ENCODE measurements at places on chromosomes 7 and 10.
A peak's percentile ranks its signal among the peaks of the same experiment; 100 is the strongest.

DNA sequence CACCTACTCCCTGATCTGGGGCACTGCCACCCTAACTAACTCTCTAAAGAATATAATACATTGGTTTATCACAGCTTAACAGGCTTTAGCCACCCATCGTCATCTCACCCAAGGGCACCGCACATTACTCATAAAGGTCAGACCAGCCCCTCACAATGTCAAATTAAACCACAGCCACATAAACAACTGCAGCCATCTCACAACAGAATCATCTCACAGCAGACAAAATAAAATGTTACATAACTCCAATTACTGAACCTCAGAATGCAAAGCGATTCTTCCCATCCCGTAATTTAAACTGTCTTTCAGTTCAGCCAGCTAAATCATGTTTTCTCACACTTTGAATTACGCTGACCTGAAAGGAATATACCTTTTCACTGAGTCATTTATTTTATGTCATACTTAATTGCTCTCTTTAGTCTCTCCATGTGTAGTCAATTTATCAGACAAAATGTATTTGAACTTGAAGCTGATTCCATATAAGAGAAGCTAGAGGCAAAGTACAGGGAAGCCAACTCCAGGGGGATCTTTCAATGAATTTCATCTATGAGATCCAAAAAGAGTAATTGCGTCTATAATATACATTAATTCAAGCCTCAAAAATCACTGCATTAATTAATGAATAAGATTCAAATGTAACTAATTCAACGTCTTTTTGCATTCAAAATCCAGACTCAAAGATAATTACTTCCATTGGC is 96.9 kb upstream of the NEBL start:
- DNase-seq: no peak

DNA sequence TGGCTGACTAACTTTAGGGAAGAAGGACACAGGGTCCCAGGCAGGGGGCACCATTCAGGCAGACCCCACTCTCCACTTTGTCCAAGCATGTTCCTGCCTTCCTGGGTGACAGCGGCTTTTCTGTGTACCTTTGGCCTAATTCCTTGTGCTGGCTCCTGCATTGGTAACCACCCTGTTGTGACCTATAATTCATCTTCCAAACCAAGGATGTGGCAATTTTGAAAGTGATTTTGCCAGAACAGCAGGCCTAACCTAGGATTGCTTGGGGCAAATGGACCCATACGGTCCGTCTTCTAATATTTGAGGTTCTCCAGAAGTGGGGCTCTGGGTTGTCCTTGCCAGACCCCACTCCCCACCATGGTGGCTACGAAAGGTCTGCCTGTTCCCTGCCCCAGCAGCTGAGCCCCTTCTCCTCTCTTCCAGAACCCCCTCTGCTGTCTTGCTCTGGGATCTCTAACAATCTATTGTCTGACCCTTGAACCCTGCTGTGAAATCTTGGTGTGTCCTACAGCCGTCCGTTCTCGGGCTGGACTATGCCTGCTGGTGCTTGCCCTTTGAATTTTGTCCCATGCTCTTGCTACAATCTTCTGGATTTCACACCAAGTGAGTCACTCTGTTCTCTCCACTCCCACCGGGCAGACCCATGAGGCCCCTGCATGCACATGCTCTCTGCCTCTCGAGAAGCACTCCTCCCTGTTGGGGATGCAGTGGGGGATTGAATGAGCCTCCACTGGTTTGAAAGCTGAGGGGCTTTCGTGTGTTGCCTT is 316.0 kb downstream of the CXCL12 start:
- no peak for DNase-seq

DNA sequence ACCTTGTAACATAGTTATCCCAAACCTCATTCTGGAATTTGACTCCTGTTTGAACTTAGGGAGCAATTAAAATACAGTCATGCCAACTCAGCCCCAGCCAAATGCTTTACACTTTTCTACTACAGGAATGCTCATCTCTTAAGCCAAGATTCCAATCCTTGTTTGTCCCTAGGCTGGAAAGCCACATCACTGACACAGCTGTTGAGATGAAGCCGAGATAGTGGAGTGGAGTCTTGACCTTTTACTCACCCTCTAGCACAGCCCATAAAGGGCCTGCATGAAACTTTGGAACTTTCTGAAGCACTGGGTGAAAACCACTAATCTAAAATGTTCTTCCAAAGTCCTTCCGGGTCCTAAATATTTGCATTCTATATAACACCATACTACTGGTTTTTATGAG is 247.3 kb downstream of the ETV1 start:
- no peak for DNase-seq

- no peak for DNase-seq
Measured at GRCh38 chr10:48317321-48317990, 11.0 kb downstream of the MAPK8 start.

- peak; percentile 56 for DNase-seq
Measured at GRCh38 chr10:31749301-31749700, 179.3 kb downstream of the ARHGAP12 start.

DNA sequence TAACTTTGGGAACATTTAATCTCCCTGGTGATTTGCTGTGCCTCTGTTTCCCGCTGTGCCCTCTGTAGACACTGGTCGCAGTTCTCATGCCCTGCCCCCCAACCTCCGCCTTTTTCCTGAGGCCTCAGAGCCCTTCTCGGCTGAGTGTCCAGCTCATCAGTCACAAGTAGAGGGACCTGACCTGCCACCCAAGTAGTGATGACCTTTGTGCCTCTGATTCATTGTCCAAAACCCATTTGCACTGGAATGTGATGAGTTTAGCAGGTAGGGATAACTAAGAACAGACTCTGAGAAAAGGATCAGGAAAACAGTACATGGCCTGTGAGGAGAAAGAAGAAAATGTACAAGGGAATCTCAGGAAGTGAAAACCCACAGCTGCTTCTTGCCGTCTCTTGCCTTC is 58.8 kb downstream of the LANCL2 start:
- no peak for DNase-seq

GRCh38 chr10:96619120-96619519 is 32.3 kb upstream of the TM9SF3 start:
- DNase-seq: no peak

DNA sequence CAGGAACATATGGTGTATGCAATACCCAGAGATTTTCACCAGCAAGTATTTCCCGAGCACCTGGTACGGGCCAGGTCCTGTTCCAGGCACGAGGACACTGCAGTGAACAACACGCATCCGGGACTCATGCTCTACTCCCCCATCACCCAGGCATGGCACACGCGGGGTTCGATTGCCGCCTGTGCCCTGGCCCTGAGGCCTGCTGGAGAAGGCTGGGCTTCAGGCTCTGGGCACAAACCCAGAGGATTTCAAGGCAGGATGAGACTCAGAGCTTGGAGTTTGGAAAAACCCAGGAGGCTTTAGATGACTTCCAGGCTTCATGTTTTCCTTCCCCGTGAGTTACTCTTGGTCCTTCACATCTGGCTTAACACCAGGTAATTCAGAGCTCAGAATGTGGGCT is 143.5 kb downstream of the NEURL1 start:
- no peak for DNase-seq

- peak; percentile 9 for DNase-seq
Measured at GRCh38 chr10:111247781-111248389, 171.1 kb downstream of the ADRA2A start.

DNA sequence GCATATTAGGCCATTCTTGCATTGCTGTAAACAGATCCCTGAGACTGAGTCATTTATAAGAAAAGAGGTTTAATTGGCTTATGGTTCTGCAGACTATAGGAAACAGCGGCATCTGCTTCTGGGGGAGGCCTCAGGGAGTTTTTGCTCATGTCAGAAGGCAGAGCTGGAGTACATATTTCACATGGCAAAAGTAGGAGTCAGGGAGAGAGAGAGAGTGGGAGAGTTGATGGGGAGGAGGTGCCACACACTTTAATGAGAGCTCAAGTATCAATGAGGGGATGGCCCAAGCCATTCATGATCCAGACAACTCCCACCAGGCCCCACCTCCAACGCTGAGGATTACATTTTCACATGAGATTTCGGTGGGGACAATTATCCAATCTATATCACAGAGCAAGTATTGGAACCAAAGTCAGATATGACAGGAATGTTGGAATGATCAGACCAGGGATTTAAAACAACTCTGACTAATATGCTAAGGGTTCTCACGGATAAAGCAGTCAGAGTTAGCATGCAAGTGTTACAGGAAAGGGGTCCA is 795.3 kb upstream of the CELF2 start:
- DNase-seq: no peak

- DNase-seq: no peak
Measured at GRCh38 chr10:72085864-72086465, 2.4 kb downstream of the SPOCK2 start.

- DNase-seq: no peak
Measured at GRCh38 chr10:35558276-35558675, 46.9 kb upstream of the GJD4 start.

GRCh38 chr10:50850578-50851230 is 34.7 kb downstream of the A1CF start:
- no peak for DNase-seq

- DNase-seq: no peak
Measured at GRCh38 chr10:124249812-124250432, 156.5 kb upstream of the CHST15 start.

GRCh38 chr7:155228459-155228845 is 69.2 kb upstream of the INSIG1 start:
- no peak for DNase-seq

DNA sequence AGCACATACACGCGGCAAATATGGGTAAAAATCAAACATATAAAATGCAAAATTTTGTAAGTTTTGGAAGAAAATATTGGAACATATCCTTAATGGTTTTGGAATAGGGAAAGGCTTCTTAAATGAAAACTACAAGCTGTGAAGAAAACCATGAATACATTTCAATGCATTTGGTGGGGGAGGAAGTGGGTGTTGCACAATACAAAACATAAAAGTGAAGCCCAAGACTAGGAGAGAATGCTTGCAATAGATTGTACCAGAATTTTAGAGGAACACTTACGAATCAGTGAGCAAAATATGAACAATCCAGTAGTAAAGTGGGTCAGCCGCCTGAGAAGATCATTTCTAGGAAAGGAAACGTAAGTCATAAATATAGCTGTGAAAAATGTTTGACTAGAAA is 322.6 kb upstream of the MKI67 start:
- no peak for DNase-seq

GRCh38 chr7:130324306-130324943 is 20.2 kb upstream of the CPA5 start:
- peak; percentile 41 for DNase-seq

- peak; percentile 37 for DNase-seq
Measured at GRCh38 chr10:101817337-101818118, 716 bp downstream of the OGA start.

DNA sequence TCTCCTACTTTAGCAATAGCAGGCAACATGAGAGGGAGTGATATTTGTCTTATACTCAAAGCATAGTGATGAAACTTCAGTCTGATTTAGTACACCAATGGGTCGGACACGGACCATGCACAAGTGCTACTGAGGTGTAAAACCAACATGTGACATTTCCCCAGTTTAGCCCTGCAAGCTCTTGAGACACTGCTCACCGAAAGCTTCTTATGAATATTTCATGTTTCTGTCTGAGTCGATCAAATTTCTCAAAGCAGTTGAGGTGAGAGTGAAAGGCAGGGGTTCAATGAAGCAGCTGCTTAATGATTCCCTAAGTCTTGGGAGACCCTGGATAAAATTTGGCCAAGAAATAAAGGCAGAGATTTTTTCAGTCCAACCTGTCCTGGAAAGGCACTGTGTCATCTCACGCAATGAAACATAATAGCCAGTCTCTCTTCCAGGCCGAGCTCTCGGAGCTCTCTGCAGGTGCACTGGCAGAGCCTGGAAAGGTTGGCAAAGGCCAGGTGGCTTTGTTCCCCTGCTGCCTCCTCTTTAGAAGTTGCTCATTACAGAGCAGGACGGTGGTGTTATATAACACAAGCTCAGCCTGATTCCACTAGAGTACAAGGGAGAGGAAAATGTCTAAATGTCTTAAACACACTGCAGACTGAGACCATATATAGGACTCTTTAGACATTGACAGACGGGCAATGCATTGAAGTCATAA is 33.9 kb upstream of the XPNPEP1 start:
- no peak for DNase-seq

- DNase-seq: no peak
Measured at GRCh38 chr7:97270280-97270679, 152.8 kb downstream of the SDHAF3 start.

DNA sequence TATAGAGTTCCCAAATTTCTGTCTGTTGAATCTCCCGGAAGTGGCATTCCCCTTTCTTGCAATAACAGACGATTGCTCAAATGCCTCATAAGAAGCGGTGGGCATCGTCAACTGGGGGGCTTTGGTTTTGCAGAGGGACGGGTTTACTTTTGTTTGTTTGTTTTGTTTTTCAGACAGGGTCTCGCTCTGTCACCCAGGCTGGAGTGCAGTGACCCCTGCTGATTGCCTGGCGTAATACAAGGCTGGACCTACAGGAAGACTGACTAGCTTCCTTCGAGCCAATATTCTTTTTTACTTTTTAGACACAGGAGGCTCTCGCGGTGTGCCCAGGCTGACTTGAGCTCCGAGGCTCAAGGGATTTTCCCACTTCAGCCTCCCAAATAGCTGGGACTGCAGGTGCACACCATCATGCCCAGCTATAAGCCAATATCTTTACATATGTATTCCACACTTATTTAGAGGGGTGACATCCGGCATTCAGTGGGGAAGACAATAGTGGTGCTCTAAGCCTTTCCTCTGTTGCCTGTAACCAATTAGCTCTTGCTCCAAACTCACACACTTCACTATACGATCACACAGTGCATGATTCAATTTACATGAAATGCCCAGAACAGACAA is 58.1 kb downstream of the FHIP2A start:
- peak; percentile 36 for DNase-seq

DNA sequence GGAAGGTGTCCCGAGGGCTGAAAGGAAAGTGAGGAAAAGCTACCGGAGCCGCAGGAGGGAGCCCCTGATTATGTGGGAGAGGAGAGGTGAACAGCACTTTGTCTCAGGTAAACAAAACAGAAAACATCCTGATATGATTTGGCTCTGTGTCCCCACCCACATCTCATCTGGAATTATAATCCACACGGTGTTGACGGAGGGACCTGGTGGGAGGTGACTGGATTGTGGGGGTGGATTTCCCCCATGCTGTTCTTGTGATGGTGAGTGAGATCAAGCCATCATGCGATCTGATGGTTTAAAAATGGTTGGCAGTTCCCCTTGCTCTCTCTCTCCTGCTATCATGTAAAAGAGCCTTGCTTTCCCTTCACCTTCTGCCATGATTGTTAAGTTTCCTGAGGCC is 3.0 kb downstream of the POLD2 start:
- DNase-seq: no peak

GRCh38 chr7:54112567-54112966 is 429.6 kb upstream of the VSTM2A start:
- DNase-seq: no peak

DNA sequence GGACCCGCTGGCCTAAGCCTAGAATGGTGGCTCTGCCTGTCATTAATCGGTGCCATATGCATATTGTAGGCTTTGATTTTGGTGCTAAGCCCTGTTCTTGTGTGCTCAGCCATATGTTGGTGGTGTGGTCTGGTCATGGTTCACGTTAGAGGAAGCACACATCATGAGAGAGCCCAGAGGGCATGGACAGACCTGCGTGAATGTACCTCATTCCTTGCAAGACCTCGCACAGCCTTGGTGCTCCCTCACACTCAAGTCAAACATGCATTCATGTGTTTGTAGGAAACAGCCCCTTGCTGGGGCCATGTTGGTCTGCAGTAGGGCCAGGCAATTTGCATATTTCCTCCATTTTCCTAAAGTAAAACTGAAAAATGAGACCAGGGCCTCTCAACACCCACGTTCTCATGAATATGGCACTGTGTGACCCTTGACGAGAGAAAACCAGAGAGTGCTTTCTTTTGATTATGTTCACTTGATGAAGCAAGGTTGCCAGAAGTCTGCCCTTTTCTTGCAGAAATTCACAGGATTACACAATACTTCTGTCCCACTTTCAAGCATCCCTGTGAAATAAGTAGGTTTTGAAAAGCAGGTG is 268.7 kb downstream of the CELF2 start:
- DNase-seq: no peak

- no peak for DNase-seq
Measured at GRCh38 chr10:27642023-27642589, 103.5 kb downstream of the MKX start.

All from SK-N-SH (cell line).